GF-D8 (cell line): ENCODE measurements at places on chromosomes 11 and 22.

- DNase-seq = no peak
These were observed 119.0 kb downstream of the LDLRAD3 start for GRCh38 chr11:36062796-36063365.

GRCh38 chr22:17858033-17858432, 83.8 kb upstream of the BID start:
- no peak for DNase-seq

GRCh38 chr22:36252754-36253522, at the start of gene APOL1:
Gene APOL1, plus strand, starts transcription at chr22:36253133. Its CDS starts 1,823 bp downstream, at chr22:36254956.
- no peak for DNase-seq

GRCh38 chr11:112748252-112748651, 213.0 kb upstream of the NCAM1 start:
- no peak for DNase-seq

GRCh38 chr11:71249301-71249700, 3.1 kb downstream of the SHANK2 start:
- no peak for DNase-seq

DNA sequence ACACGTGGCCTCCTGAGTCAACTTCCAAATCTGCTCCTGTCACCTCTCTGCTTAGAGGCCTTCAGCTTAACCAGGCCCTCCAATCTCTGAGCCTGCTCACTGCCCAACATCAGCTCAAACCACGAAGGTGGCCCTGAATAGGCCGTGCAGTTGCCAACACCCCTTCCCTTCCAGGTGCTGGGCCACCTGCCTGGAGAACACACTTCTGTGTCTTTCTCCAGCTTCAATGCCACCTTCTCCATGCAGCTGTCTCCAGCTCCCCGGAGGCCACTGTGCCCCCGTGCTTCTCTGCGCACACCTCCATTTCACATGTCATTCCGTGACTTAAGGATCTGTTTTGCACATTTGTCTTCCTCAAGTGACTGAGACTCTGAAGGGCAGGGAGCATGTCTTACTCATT, 5.3 kb downstream of the RELA start:
- no peak for DNase-seq

- no peak for DNase-seq
These were observed 100.8 kb upstream of the OR5AK2 start for GRCh38 chr11:56887940-56888339.

- no peak for DNase-seq
These were observed 56.9 kb downstream of the ATG16L2 start for GRCh38 chr11:72871119-72871518.

- DNase-seq = no peak
These were observed 44.2 kb downstream of the ARFGAP2 start for GRCh38 chr11:47132490-47132889.

- no peak for DNase-seq
These were observed 202.9 kb downstream of the DBX1 start for GRCh38 chr11:19957294-19957943.

GRCh38 chr11:131976021-131976420, 605.6 kb downstream of the NTM start:
- no peak for DNase-seq

DNA sequence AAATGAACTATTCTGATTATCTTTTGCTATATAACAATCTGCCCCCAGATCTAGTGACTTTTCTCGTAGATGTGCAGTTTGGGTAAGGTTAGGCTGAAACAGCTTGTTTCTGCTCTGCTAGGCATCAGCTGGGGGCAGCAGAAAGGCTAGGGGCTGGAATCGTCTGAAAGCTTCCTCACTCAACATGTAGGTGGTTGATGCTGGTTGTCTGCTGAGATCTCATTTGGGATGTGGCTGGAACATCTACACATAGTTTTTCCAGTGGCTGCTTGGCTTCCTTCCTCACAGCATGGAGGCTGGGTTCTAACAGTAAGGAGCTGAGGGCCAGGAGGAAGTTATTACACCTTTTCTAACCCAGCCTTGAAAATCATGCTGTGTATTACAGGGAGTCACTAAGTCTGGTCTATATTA, 30.2 kb downstream of the USP47 start:
- DNase-seq = no peak

GRCh38 chr11:95359756-95360155, 128.8 kb upstream of the SESN3 start:
- no peak for DNase-seq

- DNase-seq = no peak
These were observed 28.8 kb upstream of the CHKA start for GRCh38 chr11:68150037-68150436.

DNA sequence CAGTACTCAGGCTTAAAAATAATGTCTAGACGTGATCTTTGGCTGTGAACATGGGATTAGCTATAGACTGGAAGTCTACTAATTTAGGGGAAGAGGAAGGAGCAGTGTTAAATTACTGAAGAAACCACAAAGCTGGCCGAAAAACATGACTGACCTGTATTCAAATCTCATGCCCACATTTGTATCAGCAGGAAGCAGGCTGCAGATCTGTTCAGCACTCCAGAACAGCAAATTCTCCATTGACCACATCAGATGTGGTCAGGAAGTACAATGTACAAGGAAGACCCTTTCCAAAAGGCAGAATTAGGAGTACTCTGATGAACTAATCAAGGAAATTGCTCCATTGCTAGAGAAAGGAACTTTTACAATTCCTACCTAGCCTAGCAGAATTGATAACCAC, 31.7 kb downstream of the DCDC1 start:
- no peak for DNase-seq

- DNase-seq = no peak
These were observed 31.2 kb upstream of the PRAME start for GRCh38 chr22:22590136-22590891.

DNA sequence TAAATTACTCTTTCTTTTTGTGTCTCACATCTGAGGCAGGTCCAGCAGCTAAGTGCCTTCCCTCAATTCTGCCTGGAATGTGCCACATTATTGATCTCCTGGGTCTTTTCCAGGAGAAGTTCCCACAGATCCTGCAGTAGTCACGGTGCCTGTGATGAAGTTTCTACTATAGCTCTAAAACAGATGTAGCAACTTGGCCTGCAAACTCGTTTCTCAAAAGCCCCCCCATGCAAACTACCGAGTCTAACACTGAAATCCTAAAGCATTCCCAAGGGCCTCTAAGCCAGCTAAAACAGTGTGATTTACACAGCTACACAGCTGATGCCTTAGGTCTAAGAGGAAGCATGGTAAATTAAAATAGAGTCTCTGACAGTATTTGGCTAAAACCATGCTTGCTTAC, 54.3 kb downstream of the DDI1 start:
- no peak for DNase-seq

GRCh38 chr22:31083377-31083768, 2.3 kb downstream of the SMTN start:
- no peak for DNase-seq

GRCh38 chr22:29750559-29751538, 16.0 kb downstream of the ZMAT5 start:
- DNase-seq = peak; percentile 97

GRCh38 chr11:96748639-96749370, 359.0 kb downstream of the JRKL start:
- no peak for DNase-seq

GRCh38 chr22:20867179-20868024, 8.6 kb downstream of the SNAP29 start:
- peak; percentile 15 for DNase-seq

DNA sequence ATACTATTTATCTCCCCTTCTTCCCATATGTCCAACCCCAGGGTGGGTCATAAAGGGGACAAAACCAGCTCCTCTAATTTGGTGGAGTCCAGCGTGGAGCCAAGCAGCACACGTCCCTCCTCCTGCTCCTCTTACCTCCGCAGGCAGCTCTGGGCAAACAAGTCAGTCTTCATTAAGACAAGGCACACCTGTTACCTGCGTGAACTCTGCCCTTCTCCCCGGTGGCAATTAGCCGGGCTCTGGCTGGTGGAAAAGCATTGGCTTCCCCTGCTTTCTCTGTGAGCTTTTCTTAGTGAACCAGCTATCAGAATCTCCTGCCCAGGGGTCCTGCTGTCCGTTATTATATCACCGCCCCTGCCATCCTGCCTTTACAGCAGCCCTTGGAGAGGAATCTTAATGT, 418.7 kb upstream of the CADM1 start:
- no peak for DNase-seq

DNA sequence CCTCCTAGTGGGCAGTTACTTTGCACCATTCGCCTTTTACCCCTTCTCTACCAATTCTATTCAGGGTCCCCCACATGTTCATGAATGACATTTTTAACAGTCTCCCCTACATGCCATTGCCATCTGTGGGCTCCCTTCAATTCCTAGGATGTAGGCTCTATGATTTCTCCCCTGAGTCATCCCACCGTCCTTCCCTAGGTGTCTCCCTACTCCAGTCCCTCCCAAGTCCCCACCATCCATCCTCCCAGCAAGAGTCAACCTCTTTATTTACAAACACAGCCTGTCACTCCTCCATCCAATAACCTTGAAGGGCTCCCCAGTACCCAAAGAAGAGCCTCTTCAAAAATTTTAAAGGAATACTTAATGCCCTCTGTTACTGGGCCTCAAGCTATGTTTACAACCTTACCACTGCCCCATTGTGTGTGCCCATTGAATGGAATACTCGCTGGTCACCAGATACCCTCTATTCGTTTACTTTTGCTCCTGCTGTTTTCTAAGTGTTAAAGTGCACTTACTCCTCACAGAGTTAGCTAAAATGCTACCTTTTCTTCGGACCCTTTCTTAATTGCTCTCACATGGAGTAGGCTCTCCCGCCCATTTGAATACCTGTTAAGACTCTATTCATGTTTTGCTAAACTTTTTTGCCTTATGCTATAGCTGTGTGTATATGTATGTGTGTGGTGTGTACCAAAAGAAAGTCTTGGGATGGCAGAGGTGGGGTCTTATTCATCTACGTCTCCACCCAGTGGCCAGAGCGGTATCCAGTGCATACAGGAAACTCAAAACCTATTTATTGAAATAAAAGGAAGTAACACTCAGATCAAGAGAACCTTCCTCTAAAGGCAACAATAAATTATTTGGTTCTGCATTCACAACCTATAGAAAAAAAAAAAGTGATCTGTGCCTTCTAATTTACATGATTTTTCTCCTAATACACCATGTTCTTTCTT, 235.8 kb upstream of the CCDC90B start:
- peak; percentile 10 for DNase-seq

- DNase-seq = no peak
These were observed 4.9 kb upstream of the RAB38 start for GRCh38 chr11:88179971-88180629.

DNA sequence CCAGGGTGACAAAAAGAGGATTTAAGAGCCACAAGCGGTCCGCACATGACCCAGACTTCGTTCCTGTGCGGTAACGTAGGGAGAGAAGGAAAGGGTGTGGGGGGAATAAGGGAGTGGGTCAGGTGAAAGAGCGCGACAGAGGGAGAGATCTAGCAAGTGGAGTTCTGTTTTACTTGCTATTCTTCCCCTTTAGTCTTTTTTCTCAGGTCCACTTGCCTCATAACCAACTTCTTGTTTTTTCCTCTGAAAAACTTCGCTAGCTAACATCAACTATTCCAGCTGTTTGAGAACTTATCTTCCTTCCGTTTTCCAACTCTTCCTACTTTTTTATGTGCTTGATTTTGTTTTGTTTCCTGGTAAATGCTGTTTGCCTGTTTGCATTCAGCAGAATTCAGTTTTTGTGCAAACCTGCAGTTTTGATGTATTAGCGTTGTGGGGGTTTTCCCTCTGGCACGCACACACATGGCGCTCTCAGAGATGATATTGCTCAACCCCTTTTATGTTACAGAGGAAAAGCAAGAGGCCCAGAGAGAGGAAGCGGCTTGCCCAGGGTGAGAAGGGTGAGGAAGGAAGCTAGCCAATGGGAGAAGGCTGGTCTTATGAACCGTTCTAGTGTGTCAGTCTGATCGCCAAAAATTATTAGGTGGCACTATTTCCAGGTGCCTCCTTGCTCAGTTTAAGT, 592 bp upstream of the CTSC start:
- peak; percentile 96 for DNase-seq

DNA sequence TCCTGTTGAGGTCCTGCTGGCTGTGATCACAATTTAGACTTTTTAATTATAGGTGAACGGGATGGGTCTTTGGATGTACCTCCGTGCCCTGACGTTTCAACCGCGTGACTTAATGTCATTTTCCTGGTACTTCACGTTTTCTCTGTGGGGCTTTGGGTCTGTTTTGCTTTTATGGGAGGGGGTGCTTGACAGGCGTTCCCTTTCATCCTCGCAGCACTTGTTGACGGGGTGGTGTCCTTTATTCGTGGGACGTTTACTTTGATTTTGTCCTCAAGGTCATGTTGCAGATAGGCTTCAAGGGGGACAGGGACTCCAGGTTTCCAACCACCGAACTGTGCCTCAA, 994 bp downstream of the PPP6R3 start:
- no peak for DNase-seq

DNA sequence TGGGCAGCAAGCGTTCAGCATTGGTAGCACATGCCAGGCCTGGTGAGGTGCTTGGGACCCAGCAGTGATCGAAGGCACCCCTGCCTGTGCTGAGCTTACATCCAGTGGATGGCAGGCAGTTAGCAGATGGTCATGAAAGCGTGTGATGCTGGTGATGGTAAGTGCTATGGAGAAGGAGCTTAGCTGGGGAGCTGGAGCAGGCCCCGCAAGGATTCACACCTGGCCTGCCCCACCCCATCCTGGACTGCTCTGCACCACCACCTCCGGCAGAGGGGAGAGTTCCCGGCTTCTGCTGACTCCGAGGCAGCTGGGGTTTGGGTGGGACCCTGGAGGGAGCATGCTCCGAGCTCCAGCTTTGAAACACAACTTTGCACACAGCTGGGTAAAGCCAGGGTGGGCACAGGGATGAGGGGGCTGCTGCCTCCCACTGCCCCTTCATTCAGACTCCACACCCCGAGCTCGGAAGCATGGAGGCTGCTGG, 16.2 kb downstream of the MPPED1 start:
- DNase-seq = no peak

DNA sequence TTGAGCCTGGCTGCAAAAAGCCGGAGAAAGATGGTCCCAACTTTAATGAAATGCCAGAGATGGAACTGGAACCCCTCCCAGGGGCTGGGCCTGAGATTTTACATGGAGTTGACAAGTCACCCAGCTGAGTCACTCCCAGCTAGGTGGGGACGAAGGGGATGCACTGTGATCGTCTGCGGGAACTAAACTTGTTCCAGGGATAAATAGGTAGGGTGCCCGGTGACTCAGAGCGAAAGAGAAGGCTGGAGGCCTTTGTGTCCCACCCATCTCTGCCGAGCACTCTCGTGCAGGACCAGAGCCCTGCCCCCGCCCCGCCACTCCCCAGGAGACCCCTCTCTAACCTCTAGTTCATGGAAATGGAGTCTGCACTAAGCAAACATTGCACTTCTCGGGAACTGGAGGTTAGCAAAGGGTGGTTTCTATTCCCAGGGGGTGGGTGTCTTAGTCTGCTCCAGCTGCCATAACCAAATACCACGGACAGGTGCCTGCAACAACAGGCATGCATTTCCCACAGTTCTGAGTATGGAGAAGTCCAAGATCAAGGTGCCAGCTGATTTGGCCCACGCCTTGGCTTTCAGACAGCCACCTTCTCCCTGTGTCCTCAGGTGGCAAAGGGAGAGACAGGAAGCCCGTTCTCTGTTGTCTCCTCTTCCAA, 60.7 kb upstream of the FADD start:
- DNase-seq = no peak
